Activated CD4-positive, alpha-beta T cell treated with anti-CD3 and anti-CD28 coated beads for 48 hours (primary cell): ENCODE measurements at places on chromosomes 4 and X.

DNA sequence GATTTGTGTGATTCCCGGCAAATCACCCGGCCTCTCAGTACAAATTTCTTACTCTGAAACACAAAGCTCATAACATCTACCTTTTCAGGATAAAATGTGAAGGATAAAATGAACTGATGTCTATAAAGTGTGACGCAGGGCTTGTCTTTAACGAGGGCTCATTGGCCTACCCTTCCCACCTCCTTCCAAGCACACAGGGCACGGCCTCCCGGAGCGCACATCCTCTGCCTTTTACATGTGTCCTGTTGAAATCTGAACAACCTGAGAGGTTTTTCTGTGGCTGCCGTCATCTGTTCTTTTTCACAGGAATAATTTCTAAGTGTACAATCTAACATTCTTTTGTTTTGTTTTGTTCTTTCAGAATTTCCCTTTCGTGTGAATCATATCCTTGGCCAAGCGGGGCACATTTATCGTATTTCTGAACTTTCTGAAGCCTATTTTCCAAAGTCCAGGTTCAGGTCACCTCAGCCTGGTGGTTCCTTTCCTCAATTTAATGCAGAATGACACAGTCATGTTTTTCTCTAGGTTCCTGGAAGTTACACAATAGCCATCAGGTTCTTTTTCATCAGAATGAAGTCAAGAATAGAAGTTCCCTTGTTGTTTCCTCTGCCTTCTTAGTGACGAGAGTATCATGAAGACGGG, 53.1 kb upstream of the SPRY1 start:
- no peak for DNase-seq

GRCh38 chr4:4568806-4569427, 27.1 kb upstream of the STX18 start:
- no peak for DNase-seq

- no peak for DNase-seq
These were observed 318.5 kb downstream of the EVC2 start for GRCh38 chr4:5389756-5390310.

DNA sequence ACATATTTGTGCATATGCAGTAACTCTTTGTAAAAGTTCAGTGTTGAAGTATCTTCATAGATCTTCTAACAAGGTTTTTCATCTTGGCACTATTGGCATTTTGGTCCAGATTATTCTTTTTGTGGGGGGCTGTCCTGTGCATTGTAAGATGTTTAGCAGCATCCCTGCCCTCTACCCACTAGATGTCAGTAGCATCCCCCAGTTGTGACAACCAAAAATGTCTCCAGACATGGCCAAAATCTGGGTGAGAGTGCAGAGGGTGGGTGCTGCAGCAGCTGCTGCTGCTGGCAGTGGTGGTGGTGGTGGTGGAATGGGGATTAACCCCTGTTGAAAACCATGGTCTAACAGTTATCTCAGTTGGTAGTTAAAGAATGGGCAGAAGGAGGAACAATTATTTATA, 370.0 kb downstream of the GPAT3 start:
- DNase-seq = no peak

- DNase-seq = no peak
These were observed 8.4 kb upstream of the PRPS1 start for GRCh38 chrX:107619885-107620322.

GRCh38 chr4:19473569-19473968, 778.1 kb upstream of the SLIT2 start:
- DNase-seq = no peak

- DNase-seq = no peak
These were observed 99.4 kb upstream of the PGRMC2 start for GRCh38 chr4:128386761-128387599.

DNA sequence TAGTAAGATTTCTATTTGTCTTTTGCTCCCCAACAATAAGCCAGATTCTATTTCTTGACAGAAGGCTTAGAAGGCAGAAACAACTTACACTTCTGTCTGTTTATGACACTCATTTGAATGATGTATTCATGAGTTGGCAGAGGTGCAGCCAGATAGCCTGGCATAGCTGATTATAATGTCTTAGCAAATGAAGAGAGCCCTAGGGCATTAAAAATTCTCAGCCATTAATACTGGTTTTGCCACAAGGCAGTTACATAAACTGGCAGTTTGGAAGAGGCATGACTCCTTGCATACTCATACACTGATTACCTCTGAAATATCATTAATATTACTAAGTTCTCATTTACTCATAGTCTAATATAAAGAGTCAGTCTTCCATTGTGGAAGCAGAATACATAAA, 728.5 kb upstream of the NDST4 start:
- DNase-seq = no peak

GRCh38 chr4:48175806-48176205, 41.8 kb upstream of the TXK start:
- DNase-seq = no peak

- DNase-seq = no peak
These were observed 40.1 kb downstream of the SHOX start for GRCh38 chrX:670645-671044.

- peak; percentile 73 for DNase-seq
These were observed at the start of gene GRPR for GRCh38 chrX:16123222-16123786. Gene GRPR (plus strand): TSS chrX:16123565. CDS start chrX:16123954, 389 bp downstream.

DNA sequence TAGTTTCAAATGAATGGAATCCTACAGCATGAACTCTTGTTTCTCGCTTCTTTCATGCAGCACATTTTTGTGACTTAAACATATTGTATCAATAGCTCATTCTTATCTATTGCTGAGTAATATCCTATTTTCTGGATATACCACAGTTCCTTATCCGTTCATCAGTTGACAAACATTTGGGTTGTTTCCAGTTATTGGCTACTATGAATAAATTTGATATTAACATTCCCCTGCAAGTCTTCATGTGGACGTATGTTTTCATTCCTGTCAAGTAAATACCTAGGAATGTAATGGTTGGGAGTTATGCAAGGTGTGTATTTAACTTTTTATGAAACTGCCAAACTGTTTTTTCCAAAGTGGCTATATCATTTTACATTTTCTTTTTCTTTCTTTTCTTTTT, 114.0 kb upstream of the SH3RF1 start:
- no peak for DNase-seq

- DNase-seq = peak; percentile 64
These were observed 2.3 kb upstream of the SOWAHD start for GRCh38 chrX:119755981-119756533.

- no peak for DNase-seq
These were observed 13.7 kb upstream of the DHX15 start for GRCh38 chr4:24598025-24598424.

- no peak for DNase-seq
These were observed 278.8 kb upstream of the NDST3 start for GRCh38 chr4:117755438-117755837.

DNA sequence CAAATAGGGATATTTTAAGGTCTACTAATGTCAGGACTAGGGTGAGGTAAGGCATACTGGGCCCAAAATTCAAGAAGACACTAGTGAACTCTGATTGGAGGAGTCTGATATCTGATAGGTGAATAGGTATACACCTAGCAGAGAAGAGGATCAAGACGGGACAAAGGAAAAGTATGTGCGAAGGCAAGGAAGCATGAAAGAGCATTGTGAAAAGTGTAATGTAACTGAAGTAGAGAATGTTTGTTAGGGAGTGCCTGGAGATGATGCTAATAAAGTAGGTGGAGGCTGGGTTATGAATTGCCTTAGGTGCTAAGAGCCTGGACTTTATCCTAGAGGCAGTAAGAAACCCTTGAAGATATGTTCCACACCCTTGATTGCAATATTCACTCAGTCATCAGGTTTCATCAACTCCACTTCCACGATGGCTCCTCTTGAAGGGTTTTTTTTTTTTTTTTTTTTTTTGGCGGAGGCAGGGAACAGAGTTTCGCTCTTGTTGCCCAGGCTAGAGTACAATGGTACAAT, 49.9 kb upstream of the XIAP start:
- no peak for DNase-seq

GRCh38 chr4:30720021-30720660, at the start of gene PCDH7:
Gene PCDH7 (plus strand): TSS chr4:30720369. CDS start chr4:30721423, 1,054 bp downstream.
- DNase-seq = peak; percentile 28

- DNase-seq = no peak
These were observed 455.6 kb downstream of the TMA16 start for GRCh38 chr4:163949976-163950601.

GRCh38 chrX:46573331-46573891, at the start of gene CHST7:
Gene CHST7 (plus strand): TSS chrX:46573765. CDS start chrX:46573932, 167 bp downstream.
- peak; percentile 70 for DNase-seq

- DNase-seq = no peak
These were observed 101.4 kb downstream of the ARHGAP10 start for GRCh38 chr4:147833254-147833653.

DNA sequence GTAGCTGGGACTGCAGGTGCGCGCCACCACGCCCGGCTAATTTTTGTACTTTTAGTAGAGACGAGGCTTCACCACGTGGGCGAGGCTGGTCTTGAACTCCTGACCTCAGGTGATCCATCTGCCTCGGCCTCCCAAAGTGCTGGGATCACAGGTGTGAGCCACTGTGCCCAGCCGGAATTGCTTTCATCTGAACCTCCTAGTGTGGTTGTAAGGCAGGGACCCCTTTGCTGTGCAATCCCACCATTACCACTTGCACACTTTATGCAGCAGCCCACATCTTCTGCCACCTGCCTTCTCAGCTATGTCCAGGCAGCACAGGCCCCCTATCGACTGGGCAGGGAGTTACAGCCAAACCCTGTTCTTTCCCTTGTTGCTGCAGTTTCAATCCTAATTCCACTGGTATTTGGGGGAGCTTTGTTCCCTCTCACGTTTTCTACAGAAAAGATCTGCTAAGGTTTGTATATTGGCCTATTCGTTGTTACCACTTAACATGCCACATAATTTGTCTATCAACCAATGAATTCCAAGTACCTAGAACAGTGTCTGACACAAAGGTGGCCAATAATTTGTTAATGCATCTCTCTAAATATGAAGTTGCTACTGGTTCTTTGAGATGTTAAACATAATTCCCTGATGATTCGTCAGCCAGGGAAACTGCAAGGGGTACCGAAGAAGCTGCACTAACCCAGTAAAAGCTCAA, 6.5 kb downstream of the RPL39 start:
- DNase-seq = peak; percentile 66

DNA sequence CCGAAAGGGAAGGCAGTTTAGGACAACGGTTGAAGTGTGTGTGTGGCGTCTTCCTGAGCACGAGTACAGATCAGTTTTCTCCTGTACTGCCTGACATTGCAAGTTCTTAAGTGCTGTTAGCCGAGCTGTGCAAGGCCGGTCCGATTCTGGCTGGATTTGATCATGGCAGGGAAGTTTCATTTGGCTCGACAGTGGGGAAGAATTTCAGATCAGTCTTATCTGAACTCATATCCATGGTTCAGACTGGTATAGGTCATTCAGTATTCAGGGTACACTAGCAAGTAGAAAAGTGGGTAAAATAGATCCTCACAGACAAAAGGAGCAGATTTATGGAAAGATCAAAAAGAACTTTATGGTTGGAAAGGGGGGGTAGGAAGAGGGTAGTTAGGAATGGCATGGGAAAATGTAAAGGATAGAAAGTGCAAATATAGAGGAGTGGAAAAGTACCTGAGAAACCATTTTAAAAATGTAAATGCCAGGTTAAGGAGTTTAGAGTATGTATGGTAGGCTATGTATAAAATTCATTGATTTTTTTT, 716 bp downstream of the THAP9 start:
- DNase-seq = no peak

GRCh38 chr4:163492951-163493504, 1.5 kb upstream of the TMA16 start:
- DNase-seq = no peak

DNA sequence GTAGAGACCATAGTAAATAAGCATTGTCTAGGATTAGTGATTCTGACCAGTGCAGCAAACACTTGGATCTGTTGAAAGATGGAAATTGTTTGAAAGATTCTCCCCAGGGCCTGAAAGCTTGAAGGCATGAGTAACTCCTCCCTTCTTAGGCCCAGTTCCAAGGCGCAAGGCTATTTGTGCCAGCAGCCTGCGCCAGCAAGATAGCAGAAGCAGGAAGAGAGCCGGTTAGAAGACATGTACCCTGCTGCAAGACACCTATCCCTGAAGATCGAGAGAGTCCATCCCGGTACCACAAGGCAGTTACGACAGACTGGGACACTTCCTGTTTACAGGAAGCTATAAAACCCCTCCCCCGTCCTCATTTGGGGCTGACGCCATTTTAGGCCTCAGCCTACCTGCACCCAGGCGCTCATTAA, 72.4 kb upstream of the JADE1 start:
- no peak for DNase-seq

- DNase-seq = no peak
These were observed 402.2 kb upstream of the MAGEB2 start for GRCh38 chrX:29813174-29813573.

- no peak for DNase-seq
These were observed 2.7 kb upstream of the AMELX start for GRCh38 chrX:11290416-11291102.

DNA sequence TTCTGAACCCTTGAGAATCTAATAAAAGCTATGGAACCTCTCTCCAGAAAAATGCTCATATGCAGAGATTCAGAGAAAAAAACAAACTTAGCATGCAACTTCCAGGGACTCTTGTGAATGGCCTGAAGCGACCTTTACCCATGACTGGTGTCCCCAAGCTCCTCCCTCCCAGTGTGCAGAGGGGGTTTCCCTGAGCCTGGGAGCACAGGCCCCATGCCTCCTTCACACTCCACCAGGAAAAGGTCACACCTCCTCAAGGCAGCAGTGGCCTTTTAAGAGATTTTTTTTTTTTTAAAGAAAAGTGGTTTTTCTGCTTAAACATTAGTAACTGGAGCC, 13.3 kb upstream of the UBA6 start:
- DNase-seq = peak; percentile 63

GRCh38 chr4:48215977-48216376, 53.7 kb downstream of the TEC start:
- no peak for DNase-seq

DNA sequence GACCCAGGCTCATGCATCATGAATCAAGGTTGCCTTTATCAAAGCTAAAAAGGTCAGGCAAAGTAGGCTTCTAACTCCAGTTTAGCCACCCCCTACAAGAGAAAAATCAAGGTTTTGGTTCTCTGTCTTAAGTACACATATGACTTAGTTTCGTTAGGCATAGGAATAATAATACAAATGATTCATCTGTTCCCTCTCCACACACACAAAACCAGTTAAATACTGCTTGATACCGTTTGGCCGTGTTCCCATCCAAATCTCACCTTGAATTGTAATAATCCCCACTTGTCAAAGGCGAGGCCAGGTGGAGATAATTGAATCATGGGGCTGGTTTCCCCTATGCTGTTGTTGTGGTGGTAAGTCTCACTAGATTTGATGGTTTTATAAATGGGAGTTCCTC, 226.2 kb downstream of the HS6ST2 start:
- peak; percentile 5 for DNase-seq
